GM13976 (cell line): ENCODE measurements at places on chromosomes 13 and 19.

GRCh38 chr13:40211586-40211968 is 454.9 kb downstream of the FOXO1 start:
- DNase-seq = no peak

- DNase-seq = no peak
Observed at GRCh38 chr19:31049431-31049830, 299.8 kb downstream of the TSHZ3 start.

DNA sequence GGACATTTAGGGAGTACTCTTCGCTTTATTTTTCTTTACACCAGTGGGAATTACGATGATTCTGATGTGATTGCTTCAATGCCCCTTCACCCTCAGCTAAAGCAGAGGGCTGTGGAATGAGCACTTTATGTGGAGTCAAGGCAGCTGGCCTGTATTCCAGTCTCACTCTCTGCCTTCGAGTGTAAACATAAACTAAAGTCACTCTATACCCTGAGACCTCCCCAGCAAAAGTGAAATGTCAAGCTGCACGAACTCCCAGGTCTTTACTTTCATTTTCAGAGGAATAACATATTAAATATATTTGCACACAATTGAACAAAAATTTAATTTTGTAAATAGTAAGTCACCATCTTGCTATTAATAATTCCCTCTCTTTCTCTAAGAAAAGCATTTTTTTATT is 557.1 kb downstream of the DACH1 start:
- no peak for DNase-seq

DNA sequence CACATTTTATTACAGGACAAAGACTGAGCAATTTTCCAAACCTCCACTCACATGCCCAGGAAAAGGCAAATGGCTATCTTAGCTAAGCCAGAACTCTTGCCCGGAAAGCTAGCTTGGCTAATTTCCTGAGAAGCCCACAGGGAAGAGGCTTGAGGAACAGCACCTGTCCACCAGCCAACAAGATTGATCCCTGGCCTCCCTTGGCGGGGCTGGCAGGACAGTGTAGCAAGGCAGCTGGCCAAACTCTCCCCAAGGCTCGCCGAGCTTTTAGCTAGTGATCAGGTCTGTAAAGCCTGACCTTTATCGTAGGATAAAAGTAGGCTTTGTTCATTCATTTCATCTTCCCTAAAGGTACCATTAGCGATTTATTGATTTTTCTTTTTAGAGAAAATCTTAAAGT is 101.4 kb downstream of the UQCRFS1 start:
- no peak for DNase-seq

DNA sequence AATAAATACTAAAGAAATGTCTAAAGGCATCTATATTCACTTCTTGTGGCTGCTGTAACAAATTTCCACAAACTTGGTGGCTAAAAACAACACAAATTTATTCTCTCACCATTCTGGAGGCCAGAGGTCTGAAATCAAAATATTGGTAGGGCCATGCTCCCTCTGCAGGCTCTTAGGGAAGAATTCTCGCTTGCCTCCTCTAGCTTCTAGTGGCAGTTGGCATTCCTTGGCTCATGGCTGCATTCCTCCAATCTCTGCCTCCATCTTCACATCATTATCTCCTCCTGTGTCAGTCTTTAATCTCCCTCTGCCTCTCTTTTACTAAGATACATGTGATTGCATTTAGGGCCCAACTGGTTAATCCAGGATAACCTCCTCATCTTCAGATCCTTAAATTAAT is 54.1 kb upstream of the RFXAP start:
- DNase-seq = no peak

DNA sequence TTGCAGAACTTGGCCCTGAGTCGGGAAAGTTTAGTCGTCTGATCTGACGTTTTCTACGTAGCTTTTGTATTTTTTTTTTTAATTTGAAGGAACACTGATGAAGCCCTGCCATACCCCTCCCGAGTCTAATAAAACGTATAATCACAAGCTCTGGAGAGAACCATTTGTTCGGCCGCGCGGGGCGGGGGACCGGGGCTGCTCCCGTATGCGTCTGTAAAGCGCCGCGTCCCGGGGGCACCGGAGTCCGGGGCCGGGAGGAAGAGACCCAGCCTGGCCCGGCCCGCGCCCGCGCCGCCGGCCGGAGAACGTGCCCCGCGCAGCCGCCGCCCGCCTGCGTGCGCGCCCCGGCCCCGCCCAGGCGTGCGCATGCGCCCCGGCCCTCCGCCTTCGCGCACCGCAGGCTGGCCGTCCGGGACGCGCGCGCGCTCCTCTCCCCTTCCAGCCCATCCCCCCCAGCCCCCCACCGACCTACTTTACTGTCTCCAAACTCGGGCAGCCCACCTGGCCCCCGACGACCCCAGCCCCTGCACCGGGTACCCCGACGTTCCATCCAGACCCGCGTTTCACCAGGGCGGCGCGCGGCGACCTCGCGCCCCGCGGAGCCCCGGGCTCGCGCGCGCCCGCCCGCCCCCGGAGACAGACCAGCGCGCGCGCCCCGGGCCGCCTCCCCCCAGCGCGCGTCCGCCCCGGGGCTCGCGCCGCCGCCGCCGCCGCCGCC is 785 bp upstream of the USF2 start:
- DNase-seq = peak; percentile 96

- DNase-seq = no peak
Observed at GRCh38 chr19:36423925-36424324, 5.5 kb upstream of the ZFP82 start.

GRCh38 chr19:33718651-33719254 is 77.9 kb upstream of the KCTD15 start:
- DNase-seq = no peak

DNA sequence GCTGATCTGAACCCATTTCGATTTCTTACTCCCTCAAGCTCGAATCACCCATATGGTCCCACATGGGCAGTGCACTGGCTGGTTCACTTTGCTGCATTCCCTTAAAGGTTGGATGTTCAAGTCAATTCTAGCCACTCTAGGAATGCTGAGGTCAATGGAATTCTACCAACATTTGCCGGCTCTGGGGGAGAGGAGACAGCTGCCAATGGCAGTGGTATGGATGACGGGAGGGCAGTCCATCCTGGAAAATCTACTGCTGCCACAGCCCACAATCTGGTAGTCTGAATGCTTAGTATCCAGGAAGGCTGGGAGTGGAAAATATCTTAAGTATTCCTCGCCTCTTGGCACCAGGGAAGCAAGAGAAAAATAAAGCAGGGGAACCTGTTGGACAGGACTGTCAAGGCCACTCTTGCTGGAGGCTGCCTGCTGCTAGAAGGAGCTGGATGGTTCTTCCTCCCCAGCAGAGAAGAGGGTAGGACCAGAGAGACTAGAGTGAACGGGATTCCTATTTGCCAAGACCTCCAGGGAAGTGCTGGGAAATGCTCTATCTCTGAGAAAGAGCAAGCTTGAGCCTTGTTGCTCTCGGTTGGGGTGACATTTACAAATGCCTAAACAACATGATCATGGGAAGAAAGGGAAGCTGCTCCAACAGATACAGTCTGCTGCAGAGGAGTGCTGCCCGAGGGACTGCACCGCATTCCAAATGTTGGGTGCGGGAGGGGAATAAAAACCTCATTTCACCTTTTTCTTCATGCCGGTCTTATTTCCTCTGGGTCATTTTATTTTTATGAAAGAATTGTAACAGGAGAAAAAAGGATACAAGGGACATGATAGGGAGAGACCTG is 20.7 kb upstream of the HMGB1 start:
- DNase-seq = no peak

DNA sequence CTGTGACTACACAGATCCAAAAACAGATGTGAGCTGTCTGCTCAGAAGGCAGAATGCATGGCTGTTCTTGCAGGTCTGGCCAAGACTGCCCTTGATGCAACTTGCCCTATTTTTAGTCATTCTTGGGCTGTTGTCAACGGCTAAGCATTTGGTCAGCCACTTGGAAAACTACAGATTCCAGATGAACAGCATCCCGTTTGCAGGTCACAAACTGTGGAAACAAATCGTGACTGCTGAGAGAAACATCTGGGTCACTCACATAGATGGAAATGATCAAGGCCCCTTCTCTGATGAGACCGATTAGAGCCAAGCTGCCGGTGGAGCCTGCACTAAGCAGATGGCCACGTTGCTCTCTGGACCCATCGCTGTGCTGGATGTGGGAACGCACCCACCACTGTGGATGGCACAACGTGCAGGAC is 15.4 kb upstream of the METTL21C start:
- no peak for DNase-seq

DNA sequence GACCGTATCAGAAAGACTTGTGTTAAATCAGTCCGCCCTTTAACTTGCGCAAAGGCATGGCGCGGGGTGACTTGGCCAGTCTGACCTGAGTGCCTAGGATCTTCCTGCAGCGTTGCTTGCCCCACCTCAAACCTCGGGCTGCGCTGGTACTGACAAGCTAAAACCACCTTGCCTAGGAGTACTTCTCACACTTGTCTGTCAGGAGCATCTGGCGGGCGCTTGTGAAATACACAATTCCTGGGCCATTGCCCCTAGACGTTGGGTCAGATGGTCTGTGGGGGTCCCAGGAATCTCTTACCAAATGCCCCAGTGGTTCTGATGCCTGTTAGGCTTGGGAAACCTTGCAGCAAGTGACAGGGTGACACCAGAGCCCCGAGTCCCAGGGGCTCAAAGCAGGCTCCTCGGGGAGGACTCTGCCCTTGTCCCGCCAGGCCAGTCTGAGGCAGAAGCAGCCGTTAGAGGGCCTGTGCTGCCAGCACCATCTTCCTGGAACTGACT is 12.9 kb downstream of the CEBPG start:
- DNase-seq = no peak

GRCh38 chr13:58187881-58188280 is 556.3 kb downstream of the PCDH17 start:
- no peak for DNase-seq

- DNase-seq = no peak
Observed at GRCh38 chr13:50393628-50394027, 378.4 kb downstream of the KCNRG start.

- DNase-seq = peak; percentile 58
Observed at GRCh38 chr19:46639358-46640182, 3.6 kb upstream of the GNG8 start.

DNA sequence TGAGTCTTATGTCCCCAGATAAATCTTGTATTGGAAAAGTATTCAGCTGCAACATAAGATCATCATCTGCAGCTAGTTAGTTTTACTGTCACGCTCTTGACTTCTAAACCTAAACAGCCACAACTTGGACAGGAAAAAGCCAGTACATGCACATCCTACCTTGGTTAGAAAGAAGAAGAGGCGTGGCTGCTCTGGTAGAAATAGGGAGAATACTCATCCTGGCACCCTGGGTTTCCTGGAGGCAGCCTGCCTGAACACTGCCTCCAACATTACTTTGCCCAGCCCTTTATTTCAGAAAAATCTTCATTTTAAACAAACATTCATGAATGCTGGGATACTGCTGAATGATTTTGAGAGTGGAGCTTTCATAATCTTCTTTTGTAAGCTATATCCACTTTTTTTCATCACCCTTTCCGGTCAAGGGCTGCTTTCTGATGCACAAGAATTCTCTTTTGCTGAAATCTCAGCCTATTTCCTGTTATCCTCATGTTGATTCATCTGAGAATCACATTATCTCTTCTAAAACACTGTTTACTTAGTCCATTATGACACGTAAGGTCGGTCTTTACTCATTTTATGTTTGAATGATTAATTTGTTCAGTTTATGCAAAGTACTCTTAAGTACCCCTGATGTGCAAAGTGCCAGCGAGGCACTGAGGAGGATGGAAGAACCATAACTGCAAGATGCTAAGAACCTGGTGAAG is 55.2 kb downstream of the STARD13 start:
- DNase-seq = no peak

DNA sequence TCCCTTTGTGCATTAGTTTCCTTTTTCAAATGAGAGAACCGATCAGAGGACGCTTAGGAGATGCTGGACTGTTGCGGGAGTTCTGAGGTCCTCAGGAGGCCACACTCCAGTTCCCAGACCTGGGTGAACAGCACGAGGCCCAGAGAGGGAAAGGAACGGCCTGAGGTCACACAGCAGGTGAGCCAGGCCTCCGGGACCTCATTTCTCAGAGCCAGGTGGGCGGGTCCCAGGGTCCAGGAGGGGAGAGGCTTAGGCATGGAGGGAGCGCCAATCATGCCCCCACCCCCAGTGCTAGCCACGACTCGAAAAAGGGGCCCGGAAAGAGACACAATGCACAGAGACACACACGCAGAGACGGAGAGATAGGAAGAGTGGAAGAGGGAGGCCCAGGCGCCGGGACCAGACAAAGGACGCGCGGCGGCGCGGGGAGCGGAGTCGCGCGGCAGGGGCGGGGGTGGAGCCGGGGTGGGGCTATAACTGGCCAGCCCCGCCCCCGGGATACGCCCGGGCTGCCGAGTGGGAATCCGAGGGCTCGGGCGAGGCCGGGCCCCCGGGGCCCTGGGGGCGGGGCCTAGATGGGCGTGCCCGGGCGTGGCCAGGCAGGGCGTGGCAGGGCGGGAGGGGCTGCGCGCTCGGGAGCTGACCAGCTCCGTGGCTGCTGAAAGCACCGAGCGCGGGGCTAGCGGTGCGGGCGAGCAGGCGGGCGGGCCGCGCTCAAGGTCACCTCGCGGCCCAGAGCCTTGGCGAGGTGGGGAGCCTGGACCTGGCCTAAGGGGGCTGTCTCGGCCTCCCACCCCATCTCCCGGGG is 1.6 kb downstream of the ELAVL3 start:
- DNase-seq = peak; percentile 52

DNA sequence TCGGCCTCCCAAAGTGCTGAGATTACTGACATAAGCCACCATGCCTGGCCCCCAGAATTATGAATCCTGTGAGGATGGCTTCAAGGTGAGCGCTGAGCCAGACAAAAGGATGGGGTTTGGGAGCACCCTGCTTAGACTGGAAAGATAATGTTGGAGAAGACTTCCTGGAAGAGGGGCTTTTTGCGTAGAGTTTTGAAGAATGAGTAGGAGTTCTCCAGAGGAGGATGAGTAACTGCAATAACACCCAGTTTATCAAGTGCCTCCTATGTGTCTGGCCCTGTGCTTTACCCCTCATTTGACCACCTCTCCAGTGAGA is 641 bp upstream of the GDF15 start:
- no peak for DNase-seq

DNA sequence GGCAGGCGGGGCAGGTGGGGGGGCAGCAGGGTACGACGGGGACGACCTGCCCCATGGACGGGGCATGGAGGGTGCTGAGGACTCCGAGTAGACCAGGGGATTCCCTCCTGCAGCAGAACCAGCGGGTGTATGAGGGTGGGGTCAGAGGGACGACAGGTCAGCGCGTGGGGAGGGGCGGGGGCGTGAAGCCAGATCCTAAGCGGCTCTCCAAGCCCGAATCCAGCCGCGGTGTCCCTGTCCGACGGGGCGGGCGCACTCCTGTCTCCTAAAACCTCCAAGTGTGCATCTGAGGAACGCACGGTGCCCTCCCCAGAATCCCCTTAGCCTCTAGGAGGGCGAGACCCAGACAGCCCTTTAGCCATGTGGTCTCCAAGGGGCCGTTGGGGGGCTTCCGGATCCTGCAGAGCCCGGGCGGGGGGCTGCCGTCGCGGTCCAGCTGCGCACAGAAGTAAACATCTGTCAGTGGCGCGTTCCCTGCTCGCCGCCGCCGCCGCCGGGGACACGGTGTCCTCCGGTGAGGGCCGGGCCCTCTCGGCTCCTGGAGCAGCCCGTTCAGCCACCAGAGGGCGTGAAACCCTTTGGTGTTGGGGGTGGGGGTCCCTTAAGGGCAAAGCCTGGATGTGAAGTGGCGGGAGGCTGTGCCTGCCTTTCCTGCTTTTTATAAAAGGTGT is 730 bp downstream of the NRTN start:
- peak; percentile 83 for DNase-seq

- DNase-seq = no peak
Observed at GRCh38 chr13:90594681-90595080, 752.8 kb upstream of the MIR17HG start.

GRCh38 chr19:5743630-5744029 is 23.2 kb downstream of the CATSPERD start:
- DNase-seq = no peak

GRCh38 chr19:46615966-46616365 is 8.9 kb downstream of the PTGIR start:
- DNase-seq = no peak

GRCh38 chr19:55377356-55378131 is 918 bp downstream of the TMEM190 start:
- no peak for DNase-seq
